ENCODE measurements at places on chromosomes 2 and 18.

DNA sequence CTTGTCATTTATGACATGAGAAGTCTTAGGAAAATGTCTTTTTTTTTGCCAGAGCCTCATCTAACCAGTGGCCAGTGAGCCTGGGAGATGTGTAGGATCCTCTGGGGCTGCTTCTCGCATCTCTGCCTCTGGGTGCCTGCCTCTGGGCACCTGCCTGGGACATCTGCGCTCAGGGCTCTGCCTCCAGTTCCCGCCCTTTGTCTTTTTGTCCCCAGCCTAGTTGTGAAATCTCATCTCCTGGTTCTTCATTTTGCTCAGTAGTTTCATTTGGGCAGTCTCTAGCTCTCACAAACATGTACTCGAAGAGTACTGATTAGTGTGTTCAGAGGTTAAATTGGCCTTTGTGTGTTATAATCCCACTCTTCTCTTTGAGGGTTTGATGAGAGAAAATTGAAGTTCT is 92.0 kb downstream of the LTBP1 start:
- no peak for DNase-seq

DNA sequence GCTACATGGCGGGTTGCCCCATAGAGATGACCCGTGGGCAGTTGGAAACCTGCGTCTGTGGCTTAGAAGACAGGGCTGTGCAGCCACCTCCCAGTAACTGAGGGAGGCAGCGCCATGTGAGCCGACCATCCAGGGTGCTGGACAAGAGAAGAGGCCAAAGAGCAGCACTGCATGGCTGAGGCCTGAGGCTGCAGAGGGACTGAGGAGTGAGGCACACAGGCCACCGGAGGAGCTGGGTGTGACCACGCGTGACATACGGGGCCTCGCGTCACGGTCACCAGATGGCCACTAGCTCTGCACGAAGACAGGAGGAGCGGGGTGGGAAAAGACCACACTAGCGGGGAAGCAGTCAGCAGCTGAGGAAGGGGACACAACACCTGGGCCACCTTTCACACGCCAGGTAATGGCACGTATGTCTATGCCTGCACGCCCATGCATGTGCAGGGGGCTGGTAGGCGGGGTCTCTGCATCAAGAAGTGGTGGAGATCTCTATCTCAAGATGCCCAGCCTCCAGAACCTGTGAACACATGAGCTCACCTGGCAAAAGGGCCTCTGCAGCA is 61.4 kb downstream of the NDUFA10 start:
- no peak for DNase-seq

DNA sequence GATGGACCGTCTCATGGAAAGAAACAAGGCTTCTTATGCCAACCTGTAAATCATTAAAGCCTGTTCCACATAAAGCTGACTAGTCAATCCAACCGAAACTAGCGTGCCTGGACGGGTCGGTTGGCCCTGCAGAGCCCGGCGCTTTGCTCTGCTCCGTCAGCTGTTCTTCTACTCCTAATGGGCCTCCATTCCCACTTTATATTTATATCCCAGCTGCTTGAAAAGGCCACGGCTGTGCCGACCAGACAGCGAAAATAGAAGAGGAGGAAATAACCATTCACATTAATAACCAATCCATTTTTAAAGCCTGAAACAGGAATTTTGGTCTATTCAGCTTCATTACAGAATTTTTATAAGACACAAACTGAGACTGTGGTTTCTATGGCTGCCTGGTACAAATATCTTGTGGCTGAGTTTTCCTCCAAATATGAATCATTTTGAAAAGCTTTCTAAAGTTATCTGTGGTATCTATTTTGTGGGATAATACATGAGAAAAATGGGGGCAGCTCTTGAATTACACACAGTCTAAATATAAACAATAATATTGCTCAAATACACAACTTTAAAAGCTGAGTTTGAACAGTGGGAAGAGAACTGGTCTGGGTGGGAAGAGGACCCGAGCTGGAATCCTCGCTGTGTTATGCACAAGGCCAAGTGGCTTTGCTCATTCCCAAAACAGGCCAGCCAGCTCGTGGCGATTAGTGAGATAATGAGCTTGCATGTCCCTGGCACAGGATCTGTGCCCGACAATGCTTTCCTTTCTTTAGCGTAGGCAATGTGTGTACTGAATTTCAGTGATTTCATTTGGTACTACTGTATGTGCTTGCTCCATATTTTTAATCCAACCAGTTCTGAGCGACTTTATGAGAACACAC is 10.5 kb upstream of the FAM124B start:
- DNase-seq, result no peak

GRCh38 chr2:26934335-26934724 is 36.1 kb upstream of the MAPRE3 start:
- DNase-seq, result no peak

GRCh38 chr18:37252854-37253393 is 312.7 kb downstream of the CELF4 start:
- no peak for DNase-seq

DNA sequence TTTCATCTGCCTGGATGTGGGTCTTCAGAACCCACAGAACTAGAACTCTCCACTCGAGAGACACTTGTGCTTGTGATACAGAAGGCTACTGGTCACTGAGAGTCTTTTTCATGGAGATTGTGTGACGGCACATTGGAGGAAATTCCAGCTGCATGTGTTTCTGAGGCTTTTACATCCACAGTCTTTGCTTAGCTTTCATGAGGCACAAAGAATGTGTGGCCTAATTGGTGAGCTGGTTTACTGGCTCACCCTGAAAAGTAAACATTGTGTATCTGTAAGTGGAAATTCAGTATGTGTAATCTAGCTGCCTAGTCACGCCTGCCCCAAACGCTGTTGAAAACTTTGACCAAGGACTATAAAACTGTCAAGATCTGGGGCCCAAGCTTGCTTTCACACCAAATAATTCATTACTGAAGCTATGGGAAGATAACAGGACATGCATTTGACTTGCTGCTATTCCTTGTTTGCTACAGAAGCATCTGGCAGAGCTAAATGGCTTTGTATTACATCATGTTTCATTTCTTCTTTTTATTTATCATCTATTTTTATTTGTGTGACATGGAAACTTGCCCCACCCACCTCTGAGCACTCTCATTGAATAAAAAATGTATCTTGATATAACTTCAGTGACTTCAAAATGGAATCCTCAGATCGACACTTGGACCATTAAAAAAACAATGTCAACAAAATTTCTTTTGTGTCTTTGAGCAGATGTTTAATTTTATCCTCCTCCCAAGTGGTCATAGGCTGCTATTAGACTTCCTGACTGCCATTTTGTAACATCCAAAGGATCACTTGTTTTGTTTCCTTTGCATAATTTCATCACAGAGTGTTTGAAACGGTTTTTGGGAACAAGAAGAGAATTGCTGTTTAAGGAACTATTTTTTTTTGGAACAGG is 80.2 kb downstream of the EFEMP1 start:
- no peak for DNase-seq

DNA sequence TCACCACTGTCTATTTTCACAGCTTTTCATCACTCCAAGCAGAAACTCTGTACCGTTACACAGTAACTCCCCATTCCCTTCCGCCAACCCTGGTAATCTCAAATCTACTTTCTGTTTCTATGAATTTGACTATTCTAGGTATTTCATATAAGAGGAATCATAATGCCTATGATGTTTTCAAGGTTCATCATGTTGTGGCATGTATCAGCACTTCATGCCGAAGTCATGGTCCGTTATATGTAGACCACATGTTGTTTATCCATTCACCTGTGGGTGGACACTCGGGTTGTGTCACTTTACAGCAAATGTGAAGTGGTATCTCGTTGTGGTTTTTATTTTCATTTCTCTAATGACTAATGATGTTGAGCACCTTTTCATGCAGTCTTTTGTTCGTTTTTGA is 21.6 kb downstream of the CPSF3 start:
- no peak for DNase-seq

- no peak for DNase-seq
These were observed 179.7 kb downstream of the GBX2 start for GRCh38 chr2:235988271-235989015.

DNA sequence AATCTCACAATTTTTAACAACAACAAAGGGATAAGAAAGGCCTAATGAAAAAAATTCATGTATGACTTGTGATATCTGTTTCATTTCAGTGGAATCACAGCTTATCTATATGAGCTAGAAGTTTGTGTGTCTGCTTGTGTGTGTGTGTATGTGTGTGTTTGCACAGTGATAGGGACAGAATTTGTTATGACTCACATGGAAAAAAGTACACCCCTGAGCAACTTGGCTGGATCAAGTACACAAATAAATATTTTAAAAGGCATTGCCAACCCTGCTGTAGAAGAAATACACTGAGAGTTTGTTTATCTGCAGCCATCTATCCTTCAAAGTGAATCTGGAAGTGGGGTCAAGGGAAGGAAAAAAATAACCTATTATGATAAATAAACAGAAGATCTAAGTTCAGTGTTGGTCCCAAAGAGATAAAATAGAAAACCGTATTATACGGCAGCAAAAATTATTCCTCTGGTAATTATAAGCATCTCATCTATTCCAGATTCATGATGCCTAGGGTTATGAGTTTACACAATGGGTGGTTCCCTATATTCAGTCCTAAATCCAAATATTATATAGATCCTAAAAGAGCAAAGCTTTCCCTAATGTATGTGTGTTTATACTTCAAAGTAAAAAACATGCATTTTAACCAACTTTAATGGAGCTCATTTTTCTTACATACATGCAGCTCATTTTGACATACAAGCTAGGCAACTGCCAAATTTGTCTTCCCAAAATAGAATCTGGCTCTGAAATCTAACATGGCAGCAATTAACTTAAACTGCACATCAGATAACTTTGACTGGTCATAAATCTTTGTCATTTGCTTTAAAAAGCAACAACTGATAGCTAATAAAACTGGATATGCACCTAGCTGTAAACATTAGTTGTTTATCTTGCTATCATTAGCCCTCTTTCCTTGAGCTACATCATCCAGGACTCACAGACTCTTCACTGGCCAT is 420.6 kb downstream of the IRS1 start:
- DNase-seq, result no peak

- peak; percentile 49 for DNase-seq
These were observed 675 bp upstream of the SPIRE1 start for GRCh38 chr18:12658426-12659138.

DNA sequence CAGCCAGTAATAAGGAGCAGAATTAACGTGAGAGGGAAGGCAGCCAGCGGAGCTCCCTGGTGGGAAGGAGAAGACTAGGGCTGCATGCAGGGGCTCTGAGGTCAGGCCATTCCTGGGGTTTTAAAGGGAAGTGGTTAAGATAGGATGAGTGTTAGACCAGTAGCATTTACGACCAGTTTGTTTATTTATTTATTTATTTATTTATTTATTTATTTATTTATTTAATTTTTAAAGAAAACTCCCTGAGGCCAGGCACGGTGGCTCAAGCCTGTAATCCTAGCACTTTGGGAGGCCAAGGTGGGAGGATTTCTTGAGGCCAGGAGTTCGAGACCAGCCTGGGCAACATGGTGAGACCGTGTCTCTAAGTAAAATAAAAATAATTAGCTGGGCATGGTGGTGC is 152.8 kb downstream of the FHOD3 start:
- no peak for DNase-seq

DNA sequence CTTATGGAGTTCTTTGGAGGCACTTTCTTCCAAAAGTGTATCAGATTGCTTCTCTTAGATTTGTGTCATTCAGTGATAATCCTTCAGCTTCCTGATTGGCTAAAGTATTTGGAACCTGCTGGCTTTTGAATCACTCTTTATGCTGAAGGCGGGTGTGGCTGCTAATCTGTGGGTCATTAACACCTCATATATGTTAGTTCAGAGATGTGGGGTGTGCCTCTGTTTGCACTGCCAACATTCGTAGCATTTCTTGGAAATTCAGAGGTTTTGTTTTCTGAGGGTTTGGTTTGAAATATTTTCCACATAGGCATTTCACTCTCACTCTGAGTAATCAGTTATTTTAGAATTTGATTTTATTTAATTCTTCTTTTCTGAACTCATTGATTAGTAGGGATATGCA is 1604.4 kb upstream of the ACVR2A start:
- no peak for DNase-seq

DNA sequence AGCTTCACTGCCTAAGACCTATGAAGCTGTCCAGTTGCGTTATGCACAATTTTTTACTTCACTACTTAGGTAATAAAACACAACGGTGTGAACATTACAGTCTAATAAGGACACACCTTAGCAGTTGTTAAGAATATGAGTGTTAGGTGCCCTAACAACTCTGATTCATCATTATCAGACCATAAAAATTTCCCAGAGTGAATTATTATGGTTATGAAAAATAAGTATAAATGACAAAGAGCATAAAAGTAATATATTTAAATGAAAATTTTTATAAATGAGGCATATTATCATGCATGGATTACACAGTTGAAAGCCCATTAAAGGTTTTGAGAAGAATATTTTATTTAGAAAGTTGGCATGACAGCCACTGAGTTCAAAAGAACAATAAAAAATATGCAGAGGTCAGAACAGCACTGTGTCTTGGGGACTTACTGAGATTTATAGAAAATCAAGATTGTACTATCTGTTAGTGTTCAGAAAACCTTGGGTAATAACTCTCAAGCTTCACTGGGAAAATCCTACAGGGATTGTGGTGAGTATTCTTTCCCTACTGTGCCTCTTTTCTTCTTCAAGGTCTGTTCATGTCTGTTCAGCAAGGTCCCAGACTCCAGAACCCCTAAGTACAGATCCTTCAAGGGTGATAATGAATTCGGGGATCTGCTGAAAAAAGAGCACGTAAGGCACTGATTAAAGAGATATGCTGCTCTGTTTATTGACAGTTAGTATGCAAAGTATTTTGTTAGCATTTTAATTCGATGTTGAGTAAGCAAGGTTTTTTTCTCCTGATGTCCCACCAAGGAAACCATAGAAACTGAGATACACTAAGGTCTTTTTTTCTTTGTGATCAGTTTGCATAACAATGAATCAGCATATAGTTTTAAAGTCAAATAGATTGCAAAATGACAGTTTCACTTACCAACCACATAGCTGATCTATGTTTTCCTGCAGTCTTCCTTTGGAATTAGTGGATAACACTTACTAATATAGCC is 250.0 kb downstream of the DSEL start:
- DNase-seq, result no peak

DNA sequence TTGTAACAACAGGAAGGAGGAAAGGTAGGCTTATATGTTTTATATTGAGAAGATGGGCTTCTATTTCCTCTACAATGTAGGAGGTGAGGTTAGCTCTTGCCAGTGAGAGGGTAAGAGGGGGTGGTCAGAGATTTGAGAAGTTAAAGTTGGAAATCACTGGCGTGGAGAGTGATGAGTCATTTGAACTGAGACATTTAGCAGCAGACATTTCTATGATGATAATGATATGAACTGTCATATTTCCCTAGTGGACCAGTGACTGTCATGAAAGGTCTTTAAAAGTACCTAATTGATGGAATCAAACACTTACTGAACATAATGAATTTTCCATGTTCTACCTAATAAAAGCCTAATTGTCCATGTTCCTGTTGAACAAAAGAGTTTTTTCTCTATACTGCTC is 126.1 kb downstream of the FAM161A start:
- DNase-seq, result no peak

DNA sequence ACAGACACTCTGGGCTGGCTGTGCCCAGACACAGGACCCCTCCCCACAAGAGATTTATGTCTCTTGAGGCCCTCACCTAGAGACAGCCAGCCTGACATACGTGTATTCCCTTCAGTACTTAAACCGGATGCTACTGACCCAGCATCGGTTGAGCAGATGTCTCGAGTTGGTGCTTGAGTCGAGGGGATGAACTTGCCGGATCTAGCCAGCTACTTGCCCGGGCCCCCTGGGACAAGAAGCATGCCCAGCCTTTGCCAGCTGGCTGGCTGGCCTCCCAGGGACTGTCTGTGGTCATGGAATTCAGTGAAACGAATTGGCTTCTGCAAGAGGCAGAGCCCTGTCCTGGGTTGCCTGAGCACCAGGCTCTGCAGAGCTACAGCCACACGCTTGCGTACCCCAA is 36.0 kb downstream of the DNMT3A start:
- no peak for DNase-seq

Measured in ovary (tissue), 10 donors.